ENCODE measurements at places on chromosomes 3 and 15.

- no peak for DNase-seq
These were observed 58.8 kb downstream of the GADL1 start for GRCh38 chr3:30835667-30836066.

DNA sequence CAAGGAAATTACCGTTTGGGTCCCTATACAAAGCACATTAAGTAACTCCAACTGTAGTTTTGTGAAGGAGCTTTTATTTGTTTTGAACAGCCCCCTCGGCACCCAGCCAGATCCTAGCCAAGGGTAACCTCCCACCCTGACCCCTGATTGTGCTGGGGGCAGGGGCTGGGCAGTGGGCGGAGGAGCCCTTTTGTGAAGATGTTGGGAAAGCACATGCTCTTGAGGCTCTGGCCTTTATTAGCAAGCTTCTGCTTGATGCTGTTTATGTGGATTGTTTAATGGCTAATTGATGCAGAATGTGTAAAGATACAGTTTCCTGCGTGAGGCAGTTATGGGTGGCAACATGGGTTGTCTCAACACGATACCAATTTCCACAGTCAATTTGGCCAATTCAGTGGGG is 136.5 kb downstream of the MAP2K5 start:
- DNase-seq: no peak

- no peak for DNase-seq
These were observed 91.8 kb downstream of the LIPC start for GRCh38 chr15:58523634-58524033.

DNA sequence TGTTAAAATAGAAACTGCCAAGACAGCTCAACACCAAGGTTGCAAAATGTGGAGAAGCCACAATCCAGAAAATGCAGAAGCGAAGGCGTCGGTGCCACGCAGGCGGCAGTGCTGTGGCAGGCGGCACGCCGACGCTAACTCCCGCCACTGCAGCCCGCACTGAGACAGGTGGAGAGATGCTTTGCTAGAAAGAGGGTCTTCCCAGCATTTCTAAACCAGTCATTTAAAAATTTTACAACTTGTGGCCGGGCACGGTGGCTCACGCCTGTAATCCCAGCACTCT is 23.2 kb downstream of the CYFIP1 start:
- no peak for DNase-seq

DNA sequence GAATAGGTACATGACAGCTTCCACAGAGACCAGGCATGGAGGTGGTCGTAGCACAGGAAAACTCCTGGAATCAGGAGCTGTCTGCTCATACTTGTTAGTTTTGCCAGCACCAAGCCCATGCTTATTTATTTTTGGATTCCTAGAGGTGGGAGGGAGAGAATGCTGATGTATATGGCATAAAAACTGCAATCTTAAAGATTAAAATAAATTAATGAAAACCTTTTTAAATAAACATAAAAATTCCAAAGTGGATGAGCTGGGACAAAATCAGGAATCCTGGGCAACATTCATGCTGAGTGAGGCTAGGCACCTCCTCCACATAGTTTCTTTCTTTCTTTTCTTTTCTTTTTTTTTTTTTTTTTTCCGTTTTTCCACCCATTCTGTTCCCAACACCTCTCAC is 14.3 kb upstream of the BCL6 start:
- no peak for DNase-seq

DNA sequence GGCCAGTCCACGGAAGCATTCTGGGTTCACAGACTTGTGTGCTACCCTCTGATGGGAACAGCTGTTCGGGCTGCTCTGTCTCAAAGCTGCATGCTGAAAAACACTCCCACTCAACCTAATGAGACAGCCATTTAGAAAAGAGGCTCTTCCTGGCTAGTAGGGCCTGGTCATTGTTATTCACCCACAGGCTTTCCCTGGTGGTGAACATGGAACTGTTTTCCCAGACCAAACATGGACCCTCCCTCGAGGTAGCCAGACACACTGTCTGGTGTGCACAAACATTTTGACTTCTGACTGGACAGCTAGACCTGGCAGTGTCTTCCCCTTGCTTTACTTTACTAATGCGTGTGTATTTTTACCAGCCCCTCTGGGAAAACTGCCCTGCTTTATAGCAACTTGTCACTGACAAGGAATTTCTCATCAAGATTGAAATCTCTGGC is 39.0 kb downstream of the MECOM start:
- DNase-seq: peak; percentile 18

- no peak for DNase-seq
These were observed 286.3 kb upstream of the ROBO2 start for GRCh38 chr3:76753599-76753998.

- DNase-seq: no peak
These were observed 12.2 kb downstream of the ALG1L2 start for GRCh38 chr3:130093741-130094391.

DNA sequence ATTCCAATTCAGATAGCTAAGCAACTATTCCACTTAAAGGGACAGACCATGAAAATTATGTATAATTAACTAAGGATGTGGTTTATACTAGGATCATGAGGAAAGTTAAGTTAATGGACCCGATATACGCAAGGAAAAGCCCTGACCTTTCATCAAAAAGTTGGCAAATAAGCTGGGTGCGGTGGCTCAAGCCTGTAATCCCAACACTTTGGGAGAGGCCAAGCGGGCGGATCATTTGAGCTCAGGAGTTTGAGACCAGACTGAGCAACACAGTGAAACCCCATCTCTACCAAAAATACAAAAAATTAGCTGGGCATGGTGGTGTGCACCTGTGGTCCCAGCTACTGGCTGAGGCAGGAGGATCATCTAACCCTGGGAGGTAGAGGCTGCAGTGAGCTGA is 39.6 kb downstream of the SCAP start:
- no peak for DNase-seq

DNA sequence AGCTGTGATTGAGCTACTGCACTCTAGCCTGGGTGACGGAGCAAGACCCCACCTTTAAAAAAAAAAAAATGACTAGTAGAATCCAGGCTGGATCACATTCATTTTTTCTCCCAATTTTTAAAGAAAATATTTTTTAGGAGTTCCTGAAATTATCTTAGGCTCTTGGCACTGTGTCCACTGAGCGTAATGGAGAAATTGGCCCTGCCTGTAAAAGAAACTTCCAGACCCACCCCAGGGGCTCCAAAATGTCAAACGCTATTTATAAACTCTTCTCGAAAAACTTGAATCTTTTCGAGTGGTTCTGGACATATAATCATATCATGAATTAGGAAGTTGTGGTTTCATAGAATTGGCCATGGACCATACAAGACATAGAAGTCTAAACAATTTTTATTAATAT is 300.2 kb upstream of the RGMA start:
- DNase-seq: no peak

DNA sequence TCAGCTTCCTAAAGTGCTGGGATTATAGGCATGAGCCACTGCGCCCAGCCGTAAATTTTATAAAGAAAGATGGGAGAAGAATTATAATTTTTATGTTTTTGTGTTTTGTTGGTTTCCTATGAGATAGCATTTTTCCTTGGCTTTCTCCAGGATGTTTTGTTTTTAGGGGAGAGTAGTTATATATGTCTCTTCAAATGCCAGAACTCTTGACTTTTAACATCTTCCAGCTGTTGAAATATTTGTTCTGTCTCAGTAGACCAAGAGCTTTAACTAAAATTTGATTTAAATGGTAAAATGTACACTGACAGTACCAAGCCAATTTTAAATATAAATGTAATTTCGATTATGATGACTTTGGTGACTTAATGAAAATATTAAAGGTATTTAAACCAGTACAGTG is 96.8 kb downstream of the DHX36 start:
- no peak for DNase-seq

DNA sequence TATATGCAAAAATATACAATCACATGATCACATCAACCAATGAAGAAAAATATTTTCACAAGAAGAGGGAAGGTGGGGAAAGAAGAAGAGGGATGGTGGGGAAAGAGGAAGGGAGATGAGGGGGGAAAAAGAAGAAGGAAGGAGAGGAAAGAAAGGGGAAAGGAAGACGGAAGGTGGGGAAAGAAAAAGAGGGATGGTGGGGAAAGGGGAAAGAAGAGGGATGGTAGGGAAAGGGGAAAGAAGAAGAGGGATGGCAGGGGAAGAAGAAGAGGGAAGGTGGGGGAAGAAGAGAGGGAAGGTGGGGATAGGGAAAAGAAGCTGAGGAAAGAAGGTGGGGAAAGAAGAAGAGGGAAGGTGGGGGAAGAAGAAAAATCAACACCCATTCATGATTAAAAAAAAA is 3.2 kb upstream of the GOLGB1 start:
- DNase-seq: no peak

DNA sequence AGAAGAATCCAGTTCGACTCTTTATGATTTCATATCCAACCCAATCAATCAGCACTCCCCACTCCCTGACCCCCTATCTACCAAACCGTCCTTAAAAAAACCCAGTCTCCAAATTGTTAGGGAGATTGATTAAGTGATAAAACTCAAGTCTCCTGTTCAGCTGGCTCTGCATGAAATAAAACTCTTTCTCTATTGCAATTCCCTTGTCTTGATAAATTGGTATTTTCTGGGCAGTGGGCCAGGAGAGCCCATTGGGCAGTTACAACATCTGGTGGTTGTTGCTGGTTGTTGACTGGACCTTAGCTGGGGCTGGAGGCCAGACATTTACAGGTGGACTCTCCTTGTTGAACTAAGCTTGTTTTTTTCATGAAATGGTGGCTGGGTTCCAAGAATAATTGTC is 642.3 kb downstream of the ROBO2 start:
- no peak for DNase-seq

DNA sequence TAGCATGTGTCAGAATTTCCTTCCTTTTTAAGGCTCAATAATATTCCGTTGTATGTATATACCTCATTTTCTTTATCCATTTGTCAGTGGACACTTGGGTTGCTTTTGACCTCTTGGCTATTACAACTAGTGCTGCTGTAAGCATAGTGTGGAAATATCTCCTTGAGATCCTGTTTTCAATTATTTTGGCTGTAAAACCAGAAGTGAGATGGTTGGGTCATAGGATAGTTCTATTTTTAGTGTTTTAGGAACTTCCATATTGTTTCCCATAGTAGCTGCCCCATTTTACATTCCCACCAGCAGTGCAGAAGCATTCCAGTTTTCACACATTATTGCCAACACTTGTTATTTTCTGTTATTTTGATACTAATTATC is 70.4 kb upstream of the C15orf39 start:
- no peak for DNase-seq

DNA sequence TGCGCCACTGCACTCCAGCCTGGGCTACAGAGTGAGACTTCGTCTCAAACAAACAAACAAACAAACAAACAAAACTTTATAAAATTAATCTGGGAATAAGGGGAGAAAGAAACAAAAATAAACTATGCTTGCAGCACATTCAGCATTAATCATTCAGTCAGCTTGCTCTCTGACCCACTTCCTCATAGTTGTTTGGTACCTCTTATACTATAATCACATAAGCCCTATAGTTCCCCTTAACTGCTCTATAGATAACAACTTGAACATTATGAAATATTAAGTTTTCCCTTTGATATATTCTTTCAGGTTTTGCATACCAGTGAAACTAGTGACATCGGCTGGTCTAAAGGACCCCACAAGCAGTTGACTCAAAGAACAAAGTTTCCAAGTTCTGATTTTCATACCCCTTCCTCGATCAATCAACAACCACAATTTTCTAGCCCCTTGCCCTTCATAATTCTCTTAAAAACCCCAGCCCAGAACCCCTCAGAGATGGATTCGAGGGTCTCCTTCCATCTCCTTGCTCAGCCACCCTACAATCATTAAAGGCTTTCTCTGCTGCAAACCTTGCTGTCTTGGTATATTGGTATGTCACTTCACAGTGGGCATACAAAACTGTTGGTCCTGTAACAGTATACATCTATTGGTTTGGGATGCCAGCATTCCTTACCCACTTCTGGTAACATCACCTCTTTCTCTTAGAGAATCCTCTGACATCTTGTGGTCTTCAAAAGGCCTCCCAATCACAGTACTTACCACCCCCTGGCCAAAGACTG is 26.4 kb downstream of the BCL2L10 start:
- no peak for DNase-seq

- DNase-seq: no peak
These were observed 39.9 kb downstream of the PDZRN3 start for GRCh38 chr3:73584873-73585272.

DNA sequence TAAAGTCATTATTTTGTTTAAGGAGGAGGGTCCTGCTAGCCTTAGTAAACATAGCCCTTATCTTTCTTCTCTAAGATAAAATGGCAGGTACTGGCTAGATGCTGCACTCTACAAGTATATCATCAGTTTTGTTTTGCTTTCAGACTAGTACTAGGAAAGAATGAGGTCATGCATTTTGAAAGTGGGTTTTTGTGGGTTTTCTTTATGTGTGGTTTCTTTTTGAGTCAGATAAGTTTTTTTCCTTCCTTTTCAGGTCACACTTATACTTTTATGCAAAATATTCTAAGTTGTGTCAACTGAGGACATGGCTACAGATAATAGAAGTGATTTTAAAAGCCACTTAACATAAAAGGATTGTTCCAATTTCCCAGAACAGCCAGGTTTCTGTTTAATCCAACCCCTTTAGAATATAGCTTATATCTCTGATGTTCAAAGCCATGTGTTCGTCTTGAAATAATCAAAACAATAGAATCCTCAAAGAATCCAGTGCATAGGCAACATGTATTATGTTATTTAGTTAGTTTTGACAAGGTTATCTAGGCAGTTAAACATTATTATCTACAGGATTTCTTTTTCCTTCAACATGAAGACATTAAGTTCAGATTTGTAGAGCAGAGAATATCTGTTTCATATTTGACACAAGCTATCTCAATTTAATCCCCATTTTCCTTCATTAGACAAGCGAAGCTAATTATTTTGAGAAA is 406.2 kb downstream of the RBMS3 start:
- no peak for DNase-seq

GRCh38 chr15:39922462-39923092 is 2.5 kb upstream of the GPR176 start:
- no peak for DNase-seq

GRCh38 chr3:18989237-18989795 is 159.0 kb upstream of the KCNH8 start:
- DNase-seq: no peak

DNA sequence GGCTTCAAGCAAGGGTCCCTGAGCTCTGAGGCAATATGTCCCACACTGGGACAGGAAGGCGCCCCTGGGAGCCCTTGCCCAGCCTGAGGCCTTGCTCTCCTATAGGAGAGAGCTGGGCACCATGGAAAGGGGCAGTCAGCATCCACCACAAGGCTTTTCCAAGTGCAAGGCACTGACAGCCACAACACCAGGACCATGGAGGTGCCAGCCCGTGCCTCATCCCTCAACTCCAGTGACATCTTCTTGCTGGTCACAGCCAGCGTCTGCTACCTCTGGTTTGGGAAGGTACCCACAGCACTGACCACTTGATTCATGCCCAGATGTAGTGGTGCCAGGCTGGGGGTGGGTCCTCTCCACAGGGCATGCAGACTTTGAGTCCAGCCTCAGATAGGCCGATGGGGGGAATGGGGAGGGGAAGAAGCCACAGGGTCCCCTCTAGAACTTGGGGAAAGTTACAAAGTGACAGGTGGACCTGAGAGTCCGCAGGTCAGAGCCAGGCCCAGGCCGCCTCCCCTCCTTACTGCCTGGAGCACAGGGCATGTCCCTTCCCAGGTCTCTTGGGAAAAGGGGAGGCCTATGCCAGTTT is 11.8 kb downstream of the VILL start:
- no peak for DNase-seq
